ENCODE measurements at places on chromosomes 5 and 9.

- no peak for DNase-seq
Observed at GRCh38 chr5:50576686-50577256, 89.7 kb upstream of the PARP8 start.

- DNase-seq: peak; percentile 40
Observed at GRCh38 chr5:75510836-75511434, 494 bp downstream of the CERT1 start.

- DNase-seq: no peak
Observed at GRCh38 chr9:19788614-19789271, at the start of gene SLC24A2. TSS of gene SLC24A2 (minus strand) at chr9:19789037.

DNA sequence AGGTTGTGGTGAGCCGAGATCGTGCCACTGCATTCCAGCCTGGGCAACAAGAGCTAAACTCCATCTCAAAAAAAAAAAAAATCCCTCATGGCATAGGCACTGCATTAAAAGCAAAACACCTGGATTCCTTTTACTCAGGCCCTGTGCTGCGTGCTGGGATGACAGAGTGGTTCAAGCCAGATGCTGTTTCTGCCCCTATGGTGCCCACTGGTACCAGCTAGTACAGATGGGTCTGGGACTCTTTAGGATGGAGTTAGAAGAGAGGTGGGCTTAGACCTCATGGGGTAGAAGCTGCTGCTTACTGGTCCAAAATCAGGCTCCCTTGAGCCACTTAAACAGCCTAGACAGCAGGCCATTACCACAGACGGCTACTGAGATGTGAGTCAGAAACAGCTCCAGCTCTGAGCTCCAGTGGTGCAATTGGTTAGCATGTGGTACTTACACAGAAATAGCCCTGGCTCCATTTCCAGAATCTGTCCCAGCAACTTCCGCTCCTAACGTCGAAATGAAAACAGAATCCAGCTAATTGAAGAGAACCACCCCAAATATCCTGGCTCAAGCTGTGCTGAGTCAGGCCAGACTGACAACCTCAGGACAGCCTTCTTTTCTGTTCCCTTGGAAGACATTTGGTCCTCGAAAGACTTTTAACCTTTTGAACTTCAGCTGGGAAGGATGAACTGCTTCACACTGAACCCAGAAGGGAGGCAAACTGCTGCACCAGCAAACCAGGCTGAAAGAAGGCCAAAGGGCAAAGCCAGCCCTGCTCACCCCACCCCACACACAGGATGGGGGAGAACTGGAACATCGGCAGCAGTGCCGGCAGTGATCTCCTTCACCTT is 15.5 kb downstream of the C5orf15 start:
- no peak for DNase-seq

Measured in activated CD4-positive, alpha-beta T cell treated with anti-CD3 and anti-CD28 coated beads, Interleukin-2, amount 50 U/mL, for 16 hours (primary cell).